ENCODE measurements at places on chromosomes 5 and 9. TPM values are rescaled to one million over a fixed set of nuclear protein-coding genes. Genes with fewer than 3 reads are reported as not detected.
A peak's percentile ranks its signal among the peaks of the same experiment; 100 is the strongest.

- H3K27me3 ChIP-seq: no peaks in the 10 kb centered on the region
- H3K27ac ChIP-seq: no peak overlapping the region
- no peak overlapping the region for H3K4me3 ChIP-seq
- no peaks in the 10 kb centered on the region for H3K36me3 ChIP-seq
- no peaks in the 10 kb centered on the region for H3K4me1 ChIP-seq
Measured at GRCh38 chr5:78058625-78059024, 235.9 kb downstream of the AP3B1 start.

- no peaks in the 10 kb centered on the region for H3K27me3 ChIP-seq
- no peaks in the 10 kb centered on the region for H3K4me1 ChIP-seq
- no peak overlapping the region for H3K4me3 ChIP-seq
- no peak overlapping the region for H3K27ac ChIP-seq
- DNase-seq: no peak
Measured at GRCh38 chr9:121556580-121556979, 56.9 kb upstream of the GGTA1 start.

DNA sequence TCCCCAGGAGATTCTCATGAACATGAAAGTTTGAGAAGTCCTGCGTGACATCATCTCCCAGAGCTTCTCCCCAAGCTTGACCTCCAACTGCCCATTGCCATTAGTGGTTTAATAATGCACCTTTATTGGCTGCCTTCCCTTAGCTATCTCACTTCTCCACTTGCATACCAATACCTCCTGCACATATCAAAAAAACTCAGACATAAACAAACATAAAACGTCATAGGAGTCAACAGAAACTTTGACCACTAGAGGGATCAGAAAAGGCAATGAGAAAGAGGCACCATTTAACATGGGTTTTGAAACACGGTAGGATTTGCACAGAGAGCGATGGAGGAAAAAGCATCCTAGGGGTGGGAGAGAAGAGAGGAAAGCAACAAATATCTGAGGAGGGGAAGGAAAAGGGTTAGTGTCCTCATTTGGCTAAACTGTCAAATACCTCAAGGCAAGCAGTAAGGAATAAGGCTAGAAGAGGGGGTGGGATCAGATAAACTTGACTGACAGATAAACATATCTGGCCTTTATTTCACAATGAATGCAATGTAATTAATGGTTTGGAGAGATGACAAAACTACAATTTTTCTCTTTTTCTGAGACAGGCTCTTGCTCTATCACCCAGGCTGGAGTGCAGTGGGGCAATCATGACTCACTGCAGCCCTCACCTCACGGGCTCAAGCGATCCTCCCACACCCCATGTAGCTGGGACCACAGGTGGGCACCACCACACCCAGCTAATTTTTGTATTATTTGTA is 27.0 kb downstream of the GNAQ start:
- H3K27ac ChIP-seq: no peak overlapping the region
- H3K4me3 ChIP-seq: peak overlapping the region; percentile 8
- H3K4me1 ChIP-seq: peaks cover 10% of the 10 kb centered on the region
- no peak for DNase-seq

DNA sequence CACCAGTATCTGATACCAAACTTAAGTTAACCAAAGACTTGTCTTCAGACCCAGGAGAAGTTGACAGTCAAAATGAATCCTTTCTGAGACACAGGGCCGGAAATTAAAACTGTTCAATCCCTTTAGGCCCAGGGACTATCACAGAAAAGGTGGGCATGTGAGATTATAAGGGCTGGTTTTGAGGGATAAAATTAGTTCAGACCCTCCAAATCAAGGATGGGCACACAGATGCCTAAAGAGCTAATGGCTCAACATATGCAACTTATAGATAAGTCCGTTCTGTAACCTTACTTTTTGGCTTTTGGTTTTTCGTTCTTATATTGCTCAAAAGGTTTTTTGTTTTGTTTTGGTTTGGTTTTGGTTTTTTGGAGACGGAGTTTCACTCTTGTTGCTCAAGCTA is 129.6 kb upstream of the ABCA1 start:
- H3K27me3 ChIP-seq: no peaks in the 10 kb centered on the region
- H3K4me1 ChIP-seq: peaks cover 2% of the 10 kb centered on the region
- H3K27ac ChIP-seq: no peak overlapping the region
- H3K36me3 ChIP-seq: no peaks in the 10 kb centered on the region
- no peak for DNase-seq

Gene LRRC26
- not detected for total RNA-seq

DNA sequence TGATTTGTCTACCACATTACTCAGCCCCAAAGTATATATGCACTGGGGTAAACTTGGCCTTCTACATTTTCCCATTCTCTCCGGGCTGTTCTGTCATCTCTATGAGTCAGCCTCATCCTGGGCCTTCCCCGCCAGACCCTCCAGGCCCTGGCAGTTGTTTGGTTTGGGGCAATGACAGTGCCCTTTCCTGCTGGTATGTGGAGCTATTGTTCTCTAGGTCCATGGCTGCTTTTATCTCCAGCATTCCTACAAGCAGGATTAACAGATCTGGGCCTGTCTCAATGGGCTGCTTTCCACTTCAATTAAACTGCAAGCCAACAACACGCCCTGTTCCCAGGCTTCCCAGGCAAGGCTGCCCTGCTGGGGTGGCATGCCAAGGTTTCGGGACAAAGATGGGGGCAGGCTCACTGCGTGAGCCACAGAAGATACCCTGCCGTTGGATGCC is 136.4 kb downstream of the SLIT3 start:
- H3K27me3 ChIP-seq: no peaks in the 10 kb centered on the region
- no peaks in the 10 kb centered on the region for H3K36me3 ChIP-seq
- DNase-seq: no peak
- H3K27ac ChIP-seq: no peak overlapping the region
- H3K4me1 ChIP-seq: no peaks in the 10 kb centered on the region
- no peak overlapping the region for H3K4me3 ChIP-seq

DNA sequence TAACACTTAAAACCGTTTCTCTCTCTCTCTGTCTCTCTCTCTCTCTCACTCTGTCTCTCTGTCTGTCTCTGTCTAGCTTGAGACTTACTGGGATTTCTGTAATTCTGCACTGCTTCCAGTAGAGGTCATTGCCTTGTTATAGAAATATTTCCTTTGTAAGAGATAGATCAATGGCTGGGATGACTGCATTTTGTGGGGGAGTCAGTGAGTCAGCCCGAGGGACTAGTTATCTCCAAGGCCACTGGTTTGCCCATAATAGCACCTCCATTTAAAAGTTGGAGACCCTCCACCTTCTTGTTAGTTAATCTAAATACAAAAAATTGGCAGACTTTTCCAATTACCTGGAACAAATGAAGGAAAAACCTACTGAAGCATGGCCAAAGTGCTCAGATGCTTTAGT is 547.2 kb downstream of the LRRC70 start:
- H3K4me3 ChIP-seq: no peak overlapping the region
- H3K27ac ChIP-seq: no peak overlapping the region
- no peaks in the 10 kb centered on the region for H3K27me3 ChIP-seq
- no peaks in the 10 kb centered on the region for H3K36me3 ChIP-seq
- DNase-seq: no peak

DNA sequence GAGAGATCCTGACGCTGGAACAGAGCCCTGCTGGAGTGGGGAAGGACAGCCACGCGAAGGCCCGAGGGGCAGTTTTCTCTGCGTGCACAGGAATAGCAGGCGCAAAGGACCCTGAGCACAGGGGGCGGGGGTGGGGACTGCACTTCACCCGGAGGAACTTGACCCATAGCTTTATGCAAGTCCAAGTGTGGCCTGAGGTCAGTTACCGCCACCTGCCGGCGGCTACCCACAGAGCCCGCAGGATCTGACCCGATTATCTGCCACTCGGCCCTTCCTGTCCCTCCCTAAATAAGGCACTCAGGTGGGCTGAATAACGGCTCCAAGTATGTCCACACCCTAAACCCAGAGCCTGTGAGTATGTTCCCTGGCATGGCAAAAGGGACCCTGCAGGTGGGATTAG is 65.4 kb upstream of the FCN1 start:
- no peak for DNase-seq
- H3K36me3 ChIP-seq: no peaks in the 10 kb centered on the region
- H3K4me3 ChIP-seq: no peak overlapping the region
- no peaks in the 10 kb centered on the region for H3K27me3 ChIP-seq

- no peaks in the 10 kb centered on the region for H3K36me3 ChIP-seq
- H3K4me3 ChIP-seq: no peak overlapping the region
- H3K27ac ChIP-seq: no peak overlapping the region
- H3K27me3 ChIP-seq: no peaks in the 10 kb centered on the region
Measured at GRCh38 chr5:124451721-124452383, 294.6 kb downstream of the ZNF608 start.

GRCh38 chr9:123033864-123034601 is 566 bp downstream of the GPR21 start:
- peaks cover 27% of the 10 kb centered on the region for H3K36me3 ChIP-seq
- no peak overlapping the region for H3K4me3 ChIP-seq
- no peaks in the 10 kb centered on the region for H3K4me1 ChIP-seq
- DNase-seq: no peak
- no peaks in the 10 kb centered on the region for H3K27me3 ChIP-seq
- no peak overlapping the region for H3K27ac ChIP-seq

Gene CCL27
- not detected for total RNA-seq

DNA sequence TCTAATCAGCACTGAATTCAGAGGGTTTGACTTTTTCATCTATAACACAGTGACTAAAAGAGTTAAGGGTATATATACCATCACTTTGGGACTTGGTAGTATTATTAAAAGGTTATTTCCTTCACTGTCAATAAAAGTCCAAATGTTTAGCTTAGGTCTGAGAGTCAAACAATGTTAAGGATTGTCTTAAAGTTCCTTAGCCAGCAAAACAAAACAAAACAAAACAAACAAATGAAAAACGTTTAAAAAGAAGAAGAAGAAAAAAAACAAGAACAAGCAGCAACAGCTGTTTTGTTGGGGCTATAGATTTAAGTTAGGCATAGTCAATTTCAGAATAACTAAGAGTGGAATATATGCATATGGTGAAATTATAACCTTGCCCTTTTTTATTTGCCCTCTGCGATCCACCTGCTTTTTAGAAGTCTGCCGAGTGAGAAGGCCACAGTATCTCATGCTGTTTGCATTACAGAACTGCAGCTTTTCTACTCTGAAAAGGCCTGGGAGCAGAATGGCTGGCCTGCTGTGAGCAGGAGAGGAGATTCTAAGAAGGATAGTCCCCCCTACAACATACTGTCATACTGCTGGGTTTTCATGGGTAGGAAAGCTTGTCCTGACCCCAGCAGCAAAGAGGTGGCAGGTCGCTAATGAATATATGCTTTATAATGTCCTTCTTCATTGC is 141.7 kb downstream of the NTRK2 start:
- H3K36me3 ChIP-seq: no peaks in the 10 kb centered on the region
- no peaks in the 10 kb centered on the region for H3K27me3 ChIP-seq
- H3K27ac ChIP-seq: no peak overlapping the region
- H3K4me1 ChIP-seq: no peaks in the 10 kb centered on the region
- no peak for DNase-seq

DNA sequence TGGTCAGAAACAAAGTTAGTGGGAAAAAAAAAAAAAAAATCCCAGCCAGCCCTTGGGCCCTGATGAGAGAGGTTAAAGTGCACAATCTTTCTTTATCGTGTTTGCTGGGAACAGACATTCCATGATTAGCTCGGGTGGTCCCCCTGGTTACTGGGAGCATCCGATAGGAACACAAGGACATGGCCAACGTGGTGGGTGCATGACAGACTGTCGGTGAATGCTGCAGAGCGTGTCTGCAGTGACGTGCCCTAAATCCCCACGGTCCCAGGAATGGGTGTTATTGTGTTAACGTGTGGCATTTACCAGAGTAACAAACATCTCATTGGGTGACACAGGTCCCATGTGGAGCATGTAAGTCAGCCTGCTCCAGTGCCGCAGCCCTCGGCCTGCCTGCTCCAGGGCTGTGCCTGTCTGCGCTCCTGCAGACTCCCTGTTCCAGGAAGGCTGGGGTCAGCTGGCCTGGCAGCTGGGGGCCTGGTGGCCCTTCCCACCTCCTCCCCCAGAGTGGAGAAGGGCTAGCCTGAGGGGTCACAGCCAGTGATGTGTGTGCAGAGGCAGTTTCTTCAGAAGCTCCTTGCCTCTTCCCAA is 34.3 kb upstream of the TBC1D2 start:
- no peaks in the 10 kb centered on the region for H3K4me1 ChIP-seq
- DNase-seq: no peak
- H3K27ac ChIP-seq: no peak overlapping the region

- H3K27ac ChIP-seq: no peak overlapping the region
- peaks cover 3% of the 10 kb centered on the region for H3K4me1 ChIP-seq
- no peak for DNase-seq
- peaks cover 44% of the 10 kb centered on the region for H3K36me3 ChIP-seq
Measured at GRCh38 chr9:134052941-134053340, 14.9 kb downstream of the BRD3 start.

Gene TNFSF8
- total RNA-seq: 47.3 TPM
